Substantia nigra (tissue), 51 donors: ENCODE measurements at places on chromosomes 1 and 21.
A peak's percentile ranks its signal among the peaks of the same experiment; 100 is the strongest.

DNA sequence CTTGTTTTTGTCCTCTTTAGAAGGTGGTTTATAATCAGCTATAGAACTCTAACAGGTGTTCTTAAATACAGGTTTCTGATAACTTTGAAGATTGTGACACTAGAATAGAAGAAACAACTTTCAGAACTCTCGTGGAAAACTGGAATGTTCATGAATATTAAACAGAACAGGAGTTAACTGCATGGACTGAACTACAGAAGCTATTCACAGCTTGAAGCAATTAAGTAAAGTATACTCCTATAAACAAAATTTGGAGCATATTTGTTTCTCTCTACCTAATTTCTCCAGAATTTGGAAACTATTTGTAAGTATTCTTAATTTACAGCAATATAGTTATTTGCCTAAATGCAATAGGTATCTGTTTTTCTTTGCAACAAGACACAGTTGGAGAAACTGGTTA lies 824.8 kb downstream of the ADGRL2 start:
- no peak for DNase-seq

GRCh38 chr1:168135921-168136708 lies 615 bp downstream of the GPR161 start:
- no peak for DNase-seq

DNA sequence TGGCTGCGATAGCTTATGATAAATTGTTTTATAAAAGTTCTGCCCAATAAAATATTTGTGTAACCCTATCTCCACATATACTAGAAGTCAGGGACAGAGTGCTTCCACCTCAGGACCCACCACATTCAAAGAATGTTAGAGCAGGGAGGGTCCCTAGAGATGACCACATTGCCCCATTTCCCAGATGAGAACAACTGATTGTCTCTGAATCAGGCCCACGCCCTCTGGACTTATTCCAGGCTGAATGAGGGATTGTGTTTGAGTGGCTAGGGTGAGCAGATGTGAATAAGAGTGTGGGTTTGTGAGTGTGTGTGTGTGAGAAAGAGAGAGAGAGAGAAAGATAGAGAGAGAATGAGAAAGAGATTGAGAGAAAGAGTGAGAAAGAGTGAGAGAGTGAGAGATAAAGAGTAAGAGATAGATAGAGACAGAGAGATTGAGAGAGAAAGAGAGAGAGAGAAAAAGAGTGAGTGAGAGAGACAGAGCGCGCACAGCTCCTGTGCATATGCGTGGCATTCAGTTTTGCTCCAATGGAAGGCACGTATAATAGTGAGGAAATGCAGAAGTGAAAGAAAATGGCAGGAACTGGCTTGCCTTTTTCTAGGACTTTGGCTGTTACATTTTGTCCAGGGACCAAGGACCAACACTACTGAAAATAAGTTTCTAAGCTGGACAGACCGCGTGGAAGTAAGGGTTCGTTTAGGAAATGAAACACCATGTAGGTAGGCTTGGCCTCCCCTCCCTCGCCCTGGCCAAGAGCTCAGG lies 94.1 kb downstream of the ABCA4 start:
- DNase-seq, result no peak

DNA sequence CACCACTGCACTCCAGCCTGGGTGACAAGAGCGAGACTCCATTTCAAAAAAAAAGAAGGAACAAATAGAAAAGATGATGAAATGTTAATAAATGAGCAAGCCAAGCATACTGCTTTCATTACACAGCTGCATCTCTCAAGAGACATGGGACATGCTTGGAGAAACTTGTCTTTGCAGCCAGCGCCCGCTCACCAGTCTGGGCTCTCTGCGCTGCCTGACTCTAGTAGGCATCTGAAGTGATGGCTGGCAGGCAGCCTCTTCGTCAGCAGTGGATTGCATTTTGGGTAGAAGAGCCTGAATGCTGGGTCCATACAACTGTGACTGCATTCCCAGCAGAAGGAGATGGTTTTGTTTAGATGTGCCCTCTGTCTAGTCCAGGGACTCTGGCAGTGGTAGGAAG lies 48.0 kb downstream of the IL6R start:
- DNase-seq, result no peak

GRCh38 chr1:29827237-29827750 lies 591.0 kb downstream of the PTPRU start:
- DNase-seq, result no peak

- no peak for DNase-seq
Observed at GRCh38 chr1:219189021-219189824, 15.5 kb downstream of the LYPLAL1 start.

- DNase-seq, result peak; percentile 29
Observed at GRCh38 chr1:36924282-36924811, 110.0 kb downstream of the GRIK3 start.

DNA sequence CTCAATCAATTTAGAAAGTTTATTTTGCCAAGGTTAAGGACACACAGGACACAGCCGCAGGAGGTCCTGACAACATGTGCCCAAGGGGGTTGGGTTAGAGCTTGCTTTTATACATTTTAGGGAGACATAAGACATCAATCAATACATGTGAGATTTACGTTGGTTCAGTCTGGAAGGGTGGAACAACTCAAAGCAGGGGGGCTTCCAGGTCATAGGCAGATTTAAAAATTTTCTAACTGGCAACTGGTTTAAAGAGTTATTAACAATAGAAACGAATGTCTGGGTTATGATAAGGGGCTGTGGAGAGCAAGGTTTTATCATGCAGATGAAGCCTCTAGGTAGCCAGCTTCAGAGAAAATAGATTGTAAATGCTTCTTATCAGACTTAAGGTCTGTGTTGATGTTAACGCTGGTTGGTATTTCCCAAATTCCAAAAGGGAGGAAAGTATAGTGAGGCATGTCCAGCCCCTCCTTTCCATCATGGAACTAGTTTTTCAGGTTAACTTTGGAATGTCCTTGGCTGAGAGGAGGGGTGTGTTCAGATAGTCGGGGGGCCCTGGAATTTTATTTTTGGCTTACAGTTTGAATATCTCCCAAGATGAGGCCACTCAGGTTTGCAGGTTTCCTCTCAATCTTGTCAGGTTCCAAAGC lies 31.0 kb upstream of the TGFBR3 start:
- no peak for DNase-seq

DNA sequence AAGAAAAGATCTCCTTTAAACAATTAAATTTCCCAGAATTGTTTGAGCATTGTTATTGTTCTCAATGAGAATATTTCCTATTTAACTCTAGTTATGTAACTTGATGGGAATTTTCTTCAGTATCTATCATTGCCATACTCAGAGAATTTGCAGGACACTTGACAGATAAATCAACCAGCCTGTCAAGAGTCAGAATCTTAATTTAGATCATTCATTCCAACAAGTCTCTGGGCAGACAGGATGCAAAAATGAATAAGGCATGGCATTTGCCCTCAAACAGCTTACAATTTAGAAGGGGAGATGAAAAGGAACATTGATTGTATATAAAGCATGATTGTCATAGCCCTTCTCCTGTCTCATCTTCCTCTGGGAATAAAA lies 7.3 kb upstream of the DISC1 start:
- DNase-seq, result no peak

- DNase-seq, result no peak
Observed at GRCh38 chr1:218755128-218755527, 410.0 kb downstream of the TGFB2 start.

DNA sequence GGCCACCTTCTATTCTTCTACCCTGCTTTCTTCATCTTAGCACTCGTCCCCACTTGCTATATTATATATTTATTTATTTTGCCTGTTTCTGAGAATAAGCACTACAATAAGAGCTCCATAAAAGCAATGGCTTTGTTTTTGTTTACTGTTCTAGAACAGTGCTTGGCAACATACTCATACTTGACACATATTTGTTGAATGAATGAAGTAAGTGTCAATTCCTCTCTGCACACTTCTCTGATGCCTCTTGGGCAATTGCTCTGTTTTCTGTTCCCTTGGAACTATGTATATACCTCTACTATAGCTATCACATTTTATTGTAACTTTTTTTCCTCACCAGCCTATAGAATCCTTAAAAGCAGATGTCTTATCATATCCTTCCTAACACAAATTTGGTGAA lies 7.5 kb upstream of the SLC19A2 start:
- DNase-seq, result no peak

GRCh38 chr1:71823708-71824305 lies 458.5 kb downstream of the NEGR1 start:
- DNase-seq, result no peak

- DNase-seq, result peak; percentile 19
Observed at GRCh38 chr21:38733972-38734546, 71.7 kb upstream of the ETS2 start.

DNA sequence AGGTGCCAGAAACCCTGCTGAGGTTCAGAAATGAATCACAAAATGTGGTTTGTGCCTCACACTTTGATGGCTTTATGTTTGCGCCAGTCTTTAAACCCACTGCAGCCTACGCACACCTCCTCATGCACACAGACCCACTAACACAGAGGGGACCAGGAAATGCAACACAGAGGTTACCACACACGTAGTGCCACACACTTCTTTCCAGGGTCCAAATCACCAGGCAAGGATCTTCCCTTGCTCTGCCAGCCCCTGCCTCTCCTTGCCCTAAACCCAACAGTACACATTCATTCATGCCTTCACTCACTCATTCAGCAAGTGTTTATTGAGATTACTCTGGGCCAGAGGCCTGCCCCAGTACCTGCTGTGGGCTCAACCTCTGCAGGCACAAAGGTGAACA lies 17.5 kb downstream of the MAB21L3 start:
- no peak for DNase-seq

- DNase-seq, result peak; percentile 53
Observed at GRCh38 chr1:93847811-93848288, 31.2 kb downstream of the DNTTIP2 start.

DNA sequence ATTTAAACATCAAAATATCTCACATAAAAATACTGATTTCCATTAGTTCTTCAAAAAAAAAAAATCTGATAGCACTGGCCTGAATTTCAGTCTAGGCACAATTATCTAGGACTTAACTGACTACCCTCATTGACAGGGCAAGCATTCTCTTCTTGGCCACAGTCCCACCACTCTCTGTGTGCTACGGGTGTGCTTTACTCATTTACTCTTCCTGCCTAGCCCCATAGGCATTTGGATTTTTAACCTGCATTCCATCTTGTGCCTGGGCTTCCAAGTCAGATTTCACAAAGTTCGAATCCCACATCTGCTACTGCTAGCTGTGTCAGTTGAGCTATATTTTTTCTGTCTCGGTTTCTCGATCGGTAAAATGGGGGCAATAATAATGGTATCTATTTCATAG lies 38.0 kb downstream of the PTPN14 start:
- DNase-seq, result no peak

GRCh38 chr21:35737449-35737848 lies 322.9 kb downstream of the SETD4 start:
- DNase-seq, result no peak

- DNase-seq, result no peak
Observed at GRCh38 chr21:44710756-44711326, 531 bp downstream of the TSPEAR start.

DNA sequence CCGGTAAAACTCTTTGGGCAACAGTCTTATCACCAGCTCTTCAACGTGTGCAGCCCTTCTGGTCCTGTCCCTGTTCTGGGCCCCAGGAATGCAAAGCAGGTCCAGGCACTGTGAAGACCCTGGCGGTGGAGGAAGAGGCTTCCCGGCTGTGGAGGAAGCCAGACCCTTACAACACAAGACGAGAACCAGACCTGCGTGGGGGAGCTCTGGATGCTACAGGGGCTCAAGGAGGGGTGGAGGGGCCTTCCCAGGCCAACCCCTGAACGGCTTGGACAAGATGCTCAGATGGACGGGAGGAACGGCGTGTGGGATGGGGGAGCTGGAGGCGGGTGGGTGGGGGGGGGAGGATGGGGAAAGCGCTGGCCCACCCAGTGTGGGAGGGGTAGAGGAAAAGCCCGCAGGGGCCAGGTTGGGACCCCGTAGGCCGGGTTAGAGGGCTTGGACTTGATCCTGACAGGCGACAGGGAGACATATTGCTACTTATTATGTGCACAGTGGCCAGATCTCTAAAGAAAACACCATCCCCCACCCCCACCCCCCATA lies 5.1 kb upstream of the OLIG2 start:
- no peak for DNase-seq
